ENCODE measurements at places on chromosomes 3 and 15. TPM values are rescaled to one million over a fixed set of nuclear protein-coding genes. Genes with fewer than 3 reads are reported as not detected.

Gene HEMK1
- 23.7 TPM for total RNA-seq

Gene LMAN1L
- not detected for total RNA-seq

Gene SEMA3B
- 139 TPM for total RNA-seq

Gene ADGRG7
- not detected for total RNA-seq

Gene CCR5
- 0.22 TPM for total RNA-seq

Gene ITIH3
- 4.0 TPM for total RNA-seq

Gene IGSF10
- 9.7 TPM for total RNA-seq

Gene ZNF80
- 0.06 TPM for total RNA-seq

Gene TMEM207
- not detected for total RNA-seq

Gene LMOD3
- total RNA-seq, result 0.28 TPM

Gene CORO2B
- 16.7 TPM for total RNA-seq

Gene MESP1
- 5.1 TPM for total RNA-seq

Gene PRR20G
- not detected for total RNA-seq

Gene FANCD2
- 10.8 TPM for total RNA-seq

Gene IL17RC
- total RNA-seq, result 34.2 TPM
